GM23248 (cell line): ENCODE measurements at places on chromosomes 16 and 17. TPM values are rescaled to one million over a fixed set of nuclear protein-coding genes. Genes with fewer than 3 reads are reported as not detected.

DNA sequence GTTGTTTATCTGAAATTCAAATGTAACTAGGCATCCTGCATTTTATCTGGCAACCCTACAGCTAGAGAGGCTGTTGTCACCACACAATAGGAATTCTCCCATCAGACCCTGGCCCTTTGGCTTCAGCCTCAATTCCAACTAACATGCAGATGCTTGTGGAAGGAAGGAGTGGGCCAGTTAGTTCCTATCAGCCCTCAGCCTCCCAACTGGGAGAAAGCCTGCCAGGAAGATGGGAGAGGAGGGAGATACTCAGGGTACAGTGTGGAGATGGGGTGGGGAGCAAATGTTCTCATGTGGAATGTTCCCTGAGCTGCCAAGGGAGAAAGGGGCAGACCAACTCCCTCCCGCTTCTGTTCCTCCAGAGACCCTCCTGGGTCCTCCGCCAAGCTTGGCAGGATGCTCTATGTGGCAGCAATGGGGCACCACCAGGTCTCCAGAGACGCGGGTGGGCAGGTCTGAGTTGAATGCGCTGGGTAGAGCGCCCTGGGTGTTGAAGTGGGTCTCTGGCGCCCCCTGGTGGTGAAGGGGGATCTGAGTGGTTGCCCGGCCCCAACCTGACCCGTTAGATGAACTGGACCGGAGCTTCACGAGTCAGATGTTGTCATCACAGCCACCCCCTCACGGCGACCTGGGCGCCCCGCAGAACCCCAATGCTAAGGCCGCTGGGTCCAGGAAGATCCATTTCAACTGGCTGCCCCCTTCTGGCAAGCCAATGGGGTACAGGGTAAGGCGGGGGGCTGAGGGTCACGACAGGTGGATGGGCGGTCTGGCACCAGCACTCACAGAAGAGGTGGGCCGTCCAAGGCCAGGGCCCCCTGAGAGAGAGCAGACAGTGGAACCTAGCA, 15.2 kb downstream of the GALK1 start:
- peak; percentile 89 for DNase-seq

DNA sequence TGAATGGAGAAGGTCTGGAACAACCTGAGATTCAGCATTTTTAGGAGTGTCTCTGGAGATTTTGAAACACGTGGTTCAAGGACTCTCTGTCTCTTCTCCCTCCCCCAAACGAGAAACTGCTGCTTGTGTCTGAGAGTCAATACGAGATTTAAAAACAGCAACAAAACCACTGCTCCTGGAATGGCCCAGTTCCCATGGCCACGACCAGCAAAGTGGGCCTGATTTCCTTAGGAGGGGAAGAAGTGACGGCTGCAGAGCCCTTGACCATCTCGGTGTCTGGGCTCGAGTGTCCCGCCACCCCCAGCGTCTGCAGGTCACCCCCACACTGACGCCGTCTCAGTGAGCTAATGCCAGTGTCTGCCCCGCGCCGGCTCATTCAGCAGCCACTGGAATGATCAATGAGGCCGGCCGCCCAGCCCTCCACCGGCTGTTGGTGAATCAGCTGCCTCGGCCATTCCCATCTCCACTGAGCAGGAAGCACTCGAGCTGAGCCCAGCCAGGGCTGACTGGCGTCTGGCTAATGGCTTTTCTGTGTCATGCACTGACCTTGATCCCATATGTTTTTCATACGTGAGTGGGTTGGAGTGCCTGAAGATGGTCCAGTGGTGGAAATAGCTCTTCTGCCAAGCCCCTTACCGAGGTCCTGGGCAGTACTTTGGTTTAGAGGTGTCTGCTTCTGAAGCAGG, 151.8 kb downstream of the PITPNC1 start:
- DNase-seq = peak; percentile 99

DNA sequence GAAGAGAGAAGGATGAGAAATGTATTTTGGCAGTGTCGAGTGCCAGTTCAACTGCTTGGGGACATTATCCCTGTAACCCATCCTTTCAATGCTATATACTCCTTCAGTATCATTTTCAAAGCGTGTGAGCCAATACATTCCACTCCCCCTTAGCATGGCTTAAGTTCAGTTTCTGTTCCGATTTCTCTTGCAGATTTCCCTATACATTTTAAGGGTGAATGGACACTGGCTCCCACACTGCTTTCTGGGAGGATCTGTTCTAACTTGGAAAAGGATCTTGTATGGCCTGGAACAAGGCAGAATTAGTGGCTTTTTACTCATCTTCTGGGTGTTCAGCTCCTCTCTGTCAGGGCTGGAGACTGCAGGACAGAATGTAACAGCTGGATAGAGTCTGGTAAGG, 333.8 kb downstream of the HAPSTR1 start:
- no peak for DNase-seq

DNA sequence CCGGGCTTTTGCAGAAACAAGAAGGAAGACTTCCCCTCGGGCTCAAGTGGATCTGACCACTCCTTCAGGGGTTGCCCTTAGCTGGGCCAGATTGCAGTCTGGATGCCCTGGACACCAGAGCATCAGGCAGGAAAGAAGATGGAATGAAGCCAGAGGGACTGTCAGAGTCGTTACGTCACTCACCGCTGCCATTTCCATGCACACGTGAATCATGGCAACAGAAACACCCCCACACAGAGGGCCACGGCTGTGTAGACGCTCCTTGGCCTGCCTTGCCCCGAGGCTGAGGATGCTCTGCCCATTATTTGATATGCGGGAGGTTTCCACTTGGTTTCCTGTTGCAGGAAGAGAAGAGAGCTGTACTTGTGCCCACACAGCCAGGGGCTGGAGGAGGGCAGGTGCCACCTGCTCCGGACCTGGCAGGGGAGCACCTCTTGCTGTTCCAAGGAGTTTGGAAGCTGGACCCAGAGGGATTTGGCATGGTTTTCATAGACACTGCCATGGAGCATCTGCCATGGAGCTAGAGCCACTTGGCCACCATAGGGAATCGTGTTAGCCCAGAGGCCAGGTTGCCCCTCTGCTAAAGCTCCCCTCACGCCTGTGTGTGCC, 29.4 kb downstream of the RBFOX3 start:
- no peak for DNase-seq

DNA sequence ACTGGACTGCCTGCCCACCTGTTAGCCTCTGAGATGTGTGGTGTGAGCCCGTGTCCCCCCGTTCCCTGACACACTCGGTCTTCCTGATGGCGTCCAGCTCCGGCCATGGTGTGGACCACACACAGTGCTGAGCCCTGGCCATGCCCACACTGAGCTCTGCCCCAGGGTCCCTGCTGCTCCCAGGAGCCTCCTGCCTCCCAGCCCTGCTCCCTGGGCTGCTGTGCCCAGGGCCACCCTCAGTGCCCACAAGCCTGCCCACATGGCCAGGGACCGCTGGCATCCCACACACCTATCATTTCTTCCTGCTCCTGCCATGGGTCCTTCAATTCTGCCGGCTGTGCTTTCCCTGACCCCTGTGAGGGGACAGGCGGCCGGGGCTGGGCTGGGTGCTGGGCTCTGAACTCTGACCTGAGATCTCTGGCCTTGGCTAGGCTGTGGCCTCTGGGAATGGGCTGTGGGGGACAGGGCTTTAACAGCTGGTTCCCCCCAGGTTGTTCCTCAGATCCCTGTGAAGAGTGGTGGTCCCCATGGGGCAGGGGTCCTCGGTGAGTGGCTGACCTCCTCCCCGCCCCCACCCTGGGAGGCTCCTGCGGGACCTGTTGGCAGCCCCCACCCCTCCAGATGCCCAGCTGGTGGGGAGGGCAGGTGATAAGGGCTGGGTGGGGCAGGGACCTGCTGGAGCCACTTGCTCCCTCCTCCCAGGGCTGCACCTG, 4.0 kb downstream of the CEMP1 start:
- no peak for DNase-seq

GRCh38 chr16:84648595-84649510, 542 bp downstream of the KLHL36 start:
- peak; percentile 40 for DNase-seq

- DNase-seq = no peak
These were observed 162.8 kb downstream of the BCAS3 start for GRCh38 chr17:60840456-60840855.

DNA sequence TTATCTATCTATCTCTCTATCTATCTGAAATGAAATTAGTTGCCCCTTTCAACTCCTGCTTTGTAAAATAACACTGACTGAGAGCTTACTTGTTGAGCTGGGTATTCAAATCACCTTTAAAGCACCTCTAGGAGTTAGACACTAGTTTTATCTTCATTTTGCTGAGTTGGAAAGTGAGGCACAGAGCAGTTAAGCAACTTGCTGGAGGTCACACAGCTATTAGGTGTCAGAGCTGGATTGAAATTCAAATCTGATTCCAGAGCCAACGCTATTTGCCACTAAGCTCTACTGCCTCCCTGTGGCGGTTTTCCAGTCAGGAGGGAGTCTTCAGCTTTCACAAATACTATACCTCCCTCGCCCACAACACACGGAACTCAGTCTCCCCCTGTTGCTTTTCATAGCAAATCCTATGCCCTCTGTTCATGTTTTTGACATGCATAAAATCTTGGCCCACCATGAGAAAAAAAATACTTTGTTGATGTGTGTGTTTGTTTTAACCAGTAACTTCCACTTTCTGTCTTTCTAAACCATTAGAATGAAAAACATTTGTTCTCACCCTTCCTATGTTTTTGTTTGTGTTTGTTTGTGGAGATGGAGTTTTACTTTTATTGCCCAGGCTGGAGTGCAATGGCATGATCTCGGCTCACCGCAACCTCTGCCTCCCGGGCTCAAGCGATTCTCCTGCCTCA, 74.8 kb upstream of the SMURF2 start:
- peak; percentile 69 for DNase-seq

DNA sequence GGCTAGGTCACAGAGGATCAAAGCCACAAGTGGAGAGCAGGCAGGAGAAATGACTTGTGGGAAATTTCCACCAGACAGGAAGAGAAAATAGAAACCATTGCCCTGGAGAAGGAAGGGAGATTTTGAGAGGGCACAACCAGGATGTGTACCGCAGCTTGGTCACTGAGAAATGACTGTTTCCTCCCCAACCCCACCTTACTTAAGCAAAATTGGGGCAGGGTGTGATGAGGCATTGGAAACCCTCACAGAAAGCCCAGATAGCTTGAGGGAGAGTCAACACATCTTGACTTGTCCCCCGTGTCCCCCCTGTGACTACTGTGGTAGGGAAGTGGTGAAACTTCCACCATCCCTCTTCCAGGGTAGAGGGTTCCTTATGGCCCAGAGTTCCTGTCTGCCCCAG, 113.5 kb upstream of the FAM20A start:
- no peak for DNase-seq

DNA sequence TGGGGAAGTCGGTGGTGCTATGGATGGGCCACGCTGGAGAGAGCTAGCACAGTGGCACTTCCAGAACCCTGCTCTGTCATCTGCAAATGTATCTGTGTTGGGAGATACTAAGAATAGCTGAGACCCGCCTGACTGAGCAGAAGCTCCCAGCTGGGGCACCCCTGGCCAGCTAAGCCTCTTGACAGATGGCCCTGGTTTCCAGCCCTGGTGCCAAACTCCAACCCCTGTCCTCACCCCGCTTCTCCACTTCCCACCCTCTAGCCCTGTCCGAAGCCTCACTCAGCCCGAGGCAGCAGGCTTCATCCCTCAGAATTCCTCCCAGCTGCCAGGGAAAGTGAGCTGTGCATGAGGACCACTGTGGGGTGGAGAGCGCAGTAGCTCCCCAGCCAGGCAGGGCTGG, 124.4 kb downstream of the CCDC144A start:
- no peak for DNase-seq

DNA sequence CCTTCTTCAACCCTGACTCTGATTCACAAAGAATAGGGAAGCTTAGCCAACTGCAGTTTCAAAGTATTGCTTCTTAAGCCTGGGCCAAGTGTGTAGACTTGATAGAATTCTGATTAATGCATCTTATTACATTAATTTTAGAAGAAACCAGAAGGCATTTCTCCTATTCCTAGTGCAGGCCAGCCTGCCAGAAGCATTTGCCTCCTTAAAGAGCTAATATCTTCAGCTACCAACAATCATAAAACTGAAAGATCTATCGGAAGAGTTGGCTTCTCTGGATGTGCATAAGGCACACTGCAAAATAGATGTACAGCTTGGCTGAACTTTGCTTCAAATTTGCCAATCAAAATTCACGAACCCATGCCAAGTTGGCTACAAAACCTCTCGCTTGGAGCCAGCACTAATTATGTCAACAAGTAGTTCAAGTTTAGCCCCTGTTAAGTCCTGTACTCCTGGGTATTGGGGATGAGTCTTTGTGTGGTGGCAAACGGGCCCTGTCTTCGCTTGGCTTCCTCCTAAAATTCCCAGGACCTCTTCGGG, 717.8 kb downstream of the WWOX start:
- no peak for DNase-seq

GRCh38 chr17:7191069-7191468, 11.9 kb upstream of the ASGR1 start:
- DNase-seq = no peak

GRCh38 chr17:30346221-30346795, 12.5 kb upstream of the TMIGD1 start:
- peak; percentile 20 for DNase-seq

DNA sequence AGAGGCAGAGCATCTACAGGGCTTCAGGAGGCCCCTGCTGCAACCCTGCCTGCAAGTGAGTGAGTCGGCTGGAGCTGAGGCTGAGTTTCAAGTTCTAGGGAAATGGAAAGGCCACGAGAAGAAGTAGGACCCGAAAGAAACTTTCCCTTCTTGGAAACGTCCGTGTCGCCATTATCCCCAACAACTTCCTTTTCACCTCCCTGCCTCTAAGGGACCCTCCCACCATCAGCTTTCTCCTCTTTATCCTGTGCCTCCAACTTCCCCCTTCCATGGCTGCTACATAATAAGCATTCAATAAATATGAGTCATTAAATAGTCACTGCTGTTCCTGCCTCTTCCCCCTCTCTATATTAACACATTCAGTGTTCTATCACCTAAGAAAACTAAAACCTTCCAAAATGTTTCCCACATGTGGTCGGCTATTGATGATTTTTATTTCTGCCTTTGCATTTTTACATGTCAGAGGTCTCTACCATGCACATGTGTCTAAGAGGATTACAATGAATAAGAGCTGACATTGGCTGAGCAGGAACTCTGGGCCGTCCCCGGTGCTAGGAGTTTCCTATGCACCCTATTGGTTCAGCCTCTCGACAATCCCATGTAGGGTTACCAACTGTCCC, 115.9 kb upstream of the TNRC6C start:
- peak; percentile 75 for DNase-seq

- DNase-seq = no peak
These were observed 3.2 kb upstream of the NECAB2 start for GRCh38 chr16:83964684-83965443.

- peak; percentile 30 for DNase-seq
These were observed 3.3 kb downstream of the ZNF652 start for GRCh38 chr17:49358641-49359247.

- DNase-seq = no peak
These were observed 24.8 kb downstream of the PDIA2 start for GRCh38 chr16:307691-308312.

KRTAP9-4 gene
- not detected in 2 replicates for total RNA-seq

TLE7 gene
- total RNA-seq = not detected in 2 replicates

KRTAP2-2 gene
- not detected in 2 replicates for total RNA-seq

TP53TG3 gene
- total RNA-seq = not detected in 2 replicates

ASPHD1 gene
- total RNA-seq = 6.9 and 18.7 TPM in 2 replicates

ADAMTS18 gene
- not detected in 2 replicates for total RNA-seq

RBBP6 gene
- 15.8 and 17.3 TPM in 2 replicates for total RNA-seq

TBX6 gene
- 0.11 TPM in 1 of 2 replicates, not detected in the other for total RNA-seq

WNK4 gene
- total RNA-seq = 3.0 and 3.4 TPM in 2 replicates

ECI1 gene
- 53.2 and 92.0 TPM in 2 replicates for total RNA-seq

SPEM3 gene
- total RNA-seq = not detected in 2 replicates
